Hippocampal formation (tissue), 2 donors: ENCODE measurements at places on chromosomes 1 and 21.

- DNase-seq, result no peak
Observed at GRCh38 chr1:100051401-100051800, 81.3 kb downstream of the SASS6 start.

DNA sequence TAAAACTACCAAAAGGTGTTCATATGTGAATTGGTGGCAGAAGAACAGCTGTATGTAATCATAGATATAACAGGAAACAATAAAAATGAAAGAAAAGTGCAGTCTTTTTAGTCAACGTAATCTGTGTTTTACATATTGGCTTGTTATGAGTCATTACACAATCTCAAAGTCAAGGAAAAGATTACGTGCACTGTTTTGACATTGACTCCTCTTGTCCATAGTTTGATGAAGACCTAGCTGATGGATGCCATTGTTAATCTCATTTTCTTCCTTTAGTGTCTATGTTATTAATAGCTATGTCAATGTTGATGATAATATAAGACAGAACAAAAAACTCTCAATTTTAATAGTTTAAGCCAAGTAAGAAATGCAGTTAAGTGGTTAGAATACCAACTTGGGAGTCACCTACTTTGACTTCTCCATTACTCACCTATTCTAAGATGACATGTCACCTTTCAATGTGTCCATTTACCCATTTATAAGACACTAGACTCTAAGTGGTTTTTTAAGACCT is 84.5 kb upstream of the SAMSN1 start:
- no peak for DNase-seq

GRCh38 chr1:159987186-159987585 is 33.1 kb upstream of the SLAMF9 start:
- no peak for DNase-seq

GRCh38 chr21:19995253-19995652 is 1003.0 kb upstream of the NCAM2 start:
- no peak for DNase-seq

DNA sequence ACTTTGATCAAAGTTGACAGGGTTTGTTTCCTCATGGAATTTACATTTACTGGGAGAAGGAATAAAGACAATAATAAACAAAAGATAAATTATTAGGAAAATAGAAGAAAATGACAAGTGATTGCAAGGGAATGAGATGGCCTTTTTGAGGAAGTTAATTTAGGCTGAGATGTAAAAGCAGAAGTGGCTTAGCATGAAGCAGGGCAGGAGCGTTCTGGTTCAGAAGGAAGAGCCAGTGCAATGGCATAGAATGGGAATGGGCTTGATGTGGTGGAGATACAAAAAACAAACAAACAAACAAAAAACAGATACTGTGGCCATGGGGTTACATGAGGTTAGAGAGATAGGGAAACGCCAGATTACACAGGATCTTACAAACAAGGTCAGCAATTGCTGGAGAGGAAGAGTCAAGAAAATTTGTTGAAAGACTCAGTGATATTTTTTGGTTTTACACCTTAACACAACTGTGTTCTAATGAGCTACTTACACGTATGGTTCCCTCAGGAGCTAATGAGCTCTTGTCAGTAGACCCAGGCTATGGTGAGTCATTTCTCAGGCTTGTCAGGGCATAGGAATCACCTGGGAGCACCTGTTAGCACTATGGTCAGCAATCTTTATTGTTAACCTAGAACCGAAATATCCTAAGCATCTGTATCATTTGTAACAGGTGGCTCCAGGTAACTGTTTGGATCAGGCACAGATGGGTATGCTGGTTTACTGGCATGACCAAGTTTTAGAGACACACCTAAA is 8.7 kb upstream of the CADM3 start:
- no peak for DNase-seq

DNA sequence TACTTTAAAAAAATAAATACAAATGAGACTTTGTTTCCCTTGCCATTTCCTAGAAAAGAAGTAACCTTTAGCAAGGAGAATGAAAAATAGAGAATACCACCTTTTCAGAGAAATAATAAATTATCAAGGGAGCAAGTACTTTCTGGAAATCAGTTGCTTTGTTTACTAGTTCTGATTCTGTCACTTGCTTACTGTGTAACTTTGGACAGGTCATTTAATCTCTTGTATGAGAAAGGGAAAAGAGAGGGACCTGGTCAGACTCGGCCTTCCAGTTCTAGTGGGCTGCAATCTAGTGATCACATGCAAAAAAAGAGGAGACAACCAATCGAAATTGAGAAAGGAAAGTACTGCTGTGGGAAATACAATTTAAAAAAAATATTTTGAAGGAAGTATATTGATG is 34.2 kb downstream of the KCTD3 start:
- DNase-seq, result no peak

GRCh38 chr1:10962483-10962882 is 50.0 kb upstream of the TARDBP start:
- no peak for DNase-seq

DNA sequence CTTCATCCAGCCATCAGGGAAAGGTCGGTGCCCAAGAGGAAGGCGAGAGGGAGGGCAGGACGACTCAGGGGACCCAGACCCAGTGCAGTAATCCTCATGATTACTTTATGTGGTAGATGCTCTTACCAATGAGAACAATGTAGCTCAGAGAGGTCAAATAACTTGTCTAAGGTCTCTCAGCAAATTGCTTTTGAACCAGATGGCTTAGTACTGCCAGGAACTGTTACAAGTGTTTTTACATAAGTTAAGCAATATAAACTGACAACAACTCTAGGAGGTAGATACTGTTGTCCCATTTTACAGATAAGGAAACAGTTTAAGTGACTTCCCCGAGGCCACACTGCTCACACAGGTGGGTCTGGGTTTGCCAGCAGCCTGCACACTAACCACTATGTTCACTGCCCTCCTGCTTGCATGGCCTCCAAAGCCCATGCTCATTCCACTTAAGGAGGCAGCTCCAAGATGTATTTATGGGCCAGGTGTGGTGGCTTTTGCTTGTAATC is 111.7 kb downstream of the LACTBL1 start:
- no peak for DNase-seq

DNA sequence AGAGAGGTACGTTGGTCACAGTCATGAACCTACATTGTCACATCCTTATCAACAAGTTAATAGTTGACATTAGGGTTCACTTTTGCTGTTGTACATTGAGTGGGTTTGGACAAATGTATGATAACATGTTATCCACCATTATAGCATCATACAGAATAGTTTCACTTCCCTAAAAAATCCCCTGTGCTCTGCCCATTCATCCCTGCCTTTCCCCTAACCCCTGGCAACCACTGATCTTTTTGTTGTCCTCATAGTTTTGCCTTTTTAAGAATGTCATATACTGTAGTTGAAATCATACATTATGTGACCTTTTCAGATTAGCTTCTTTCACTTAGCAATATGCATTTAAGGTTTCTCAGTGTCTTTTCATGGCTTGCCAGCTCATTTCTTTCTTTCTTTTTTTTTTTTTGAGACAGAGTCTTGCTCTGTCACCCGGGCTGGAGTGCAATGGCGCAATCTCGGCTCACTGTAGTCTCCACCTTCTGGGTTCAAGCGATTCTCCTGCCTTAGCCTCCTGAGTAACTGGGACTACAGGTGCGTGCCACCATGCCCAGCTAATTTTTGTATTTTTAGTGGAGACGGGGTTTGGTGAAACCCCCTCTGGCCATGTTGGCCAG is 50.6 kb downstream of the UCK2 start:
- DNase-seq, result no peak

- DNase-seq, result no peak
Observed at GRCh38 chr1:8902765-8903164, 24.3 kb upstream of the ENO1 start.

- DNase-seq, result no peak
Observed at GRCh38 chr1:160558660-160559380, 20.5 kb downstream of the CD84 start.

DNA sequence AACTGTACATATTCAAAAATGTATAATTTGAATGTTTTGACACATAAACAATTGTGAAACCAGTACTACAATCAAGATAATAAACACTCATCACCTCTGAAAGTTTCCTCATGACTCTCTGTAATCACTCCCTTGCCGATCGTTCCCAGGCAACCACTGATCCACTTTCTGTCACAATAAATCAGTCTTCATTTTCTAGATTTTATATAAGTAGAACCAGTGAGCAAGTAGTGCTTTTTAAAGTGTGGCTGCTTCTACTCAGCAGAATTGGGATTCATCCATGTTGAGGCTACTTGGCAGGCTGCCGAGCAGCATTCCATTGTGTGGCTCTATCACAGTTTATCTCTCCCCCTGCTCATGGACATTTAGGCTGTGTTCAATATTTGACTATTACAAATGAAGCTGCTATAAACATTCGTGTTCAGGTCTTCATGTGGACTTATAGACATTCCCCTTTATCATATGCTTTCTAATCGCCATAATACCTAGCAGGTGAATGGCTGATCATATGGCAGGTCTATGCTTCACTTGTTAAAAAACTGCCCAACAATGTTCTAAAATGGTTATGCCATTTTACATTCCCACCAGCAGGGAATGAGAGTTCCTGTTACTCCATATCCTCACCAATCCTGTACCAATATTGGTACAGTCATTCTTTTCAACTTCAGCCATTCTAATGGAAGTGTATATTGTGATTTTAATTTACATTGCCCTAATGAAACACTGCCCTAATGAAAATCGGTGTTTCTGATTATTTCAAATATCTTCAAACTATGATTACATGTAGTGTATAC is 20.5 kb downstream of the TEX38 start:
- DNase-seq, result peak; percentile 15

DNA sequence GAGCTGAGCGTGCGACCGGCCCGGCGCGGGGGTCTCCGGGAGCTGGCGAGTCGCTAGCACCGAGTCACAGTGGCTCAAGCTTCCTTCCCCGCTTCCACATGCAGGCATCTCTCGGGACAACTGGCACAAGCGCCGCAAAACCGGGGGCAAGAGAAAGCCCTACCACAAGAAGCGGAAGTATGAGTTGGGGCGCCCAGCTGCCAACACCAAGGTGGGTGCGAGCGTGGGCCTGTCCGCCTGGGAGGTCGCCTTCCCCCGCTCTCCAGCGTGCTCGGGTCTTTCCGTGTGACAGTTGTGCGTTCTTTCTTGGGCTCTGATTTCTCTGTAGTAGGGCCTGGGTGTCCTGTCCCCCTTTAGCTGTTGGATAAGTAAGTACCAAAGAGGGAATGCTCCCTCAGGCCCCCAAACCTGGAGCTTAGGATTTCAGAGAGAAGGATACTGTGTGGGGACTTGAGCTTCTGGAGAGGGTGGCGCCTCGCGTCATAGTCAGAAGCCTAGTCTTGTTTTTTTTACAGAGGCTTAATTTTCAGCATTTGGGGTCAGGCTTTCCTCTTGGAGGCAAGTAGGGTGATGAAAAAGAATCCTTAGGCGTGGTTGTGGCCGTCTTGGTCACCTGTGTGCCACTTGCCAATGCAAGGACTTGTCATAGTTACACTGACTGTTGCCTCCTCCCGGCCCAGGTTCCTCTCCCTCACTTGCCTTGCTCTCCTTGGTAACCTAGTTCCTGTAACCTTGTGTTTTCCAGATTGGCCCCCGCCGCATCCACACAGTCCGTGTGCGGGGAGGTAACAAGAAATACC is 790 bp downstream of the RPS8 start:
- DNase-seq, result no peak

DNA sequence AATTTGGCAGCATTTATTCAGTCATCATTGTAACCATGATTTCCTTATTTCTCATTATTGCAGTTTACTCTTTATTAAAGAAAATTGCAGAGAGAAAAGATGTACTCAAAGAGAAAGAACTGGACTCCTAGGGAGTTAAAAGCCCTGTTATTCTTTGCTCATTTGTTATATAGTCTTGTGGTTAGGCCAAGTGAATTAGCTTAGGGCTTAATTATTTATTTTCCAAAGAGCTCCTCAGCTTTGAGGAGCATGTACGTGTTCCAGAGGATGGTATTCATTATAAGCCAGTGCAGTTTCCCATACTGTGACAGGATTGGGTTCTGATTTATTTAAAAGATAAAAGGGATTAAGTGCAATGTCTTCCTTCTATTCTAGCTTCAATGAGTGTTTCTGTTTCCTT is 86.4 kb downstream of the GPR161 start:
- no peak for DNase-seq

DNA sequence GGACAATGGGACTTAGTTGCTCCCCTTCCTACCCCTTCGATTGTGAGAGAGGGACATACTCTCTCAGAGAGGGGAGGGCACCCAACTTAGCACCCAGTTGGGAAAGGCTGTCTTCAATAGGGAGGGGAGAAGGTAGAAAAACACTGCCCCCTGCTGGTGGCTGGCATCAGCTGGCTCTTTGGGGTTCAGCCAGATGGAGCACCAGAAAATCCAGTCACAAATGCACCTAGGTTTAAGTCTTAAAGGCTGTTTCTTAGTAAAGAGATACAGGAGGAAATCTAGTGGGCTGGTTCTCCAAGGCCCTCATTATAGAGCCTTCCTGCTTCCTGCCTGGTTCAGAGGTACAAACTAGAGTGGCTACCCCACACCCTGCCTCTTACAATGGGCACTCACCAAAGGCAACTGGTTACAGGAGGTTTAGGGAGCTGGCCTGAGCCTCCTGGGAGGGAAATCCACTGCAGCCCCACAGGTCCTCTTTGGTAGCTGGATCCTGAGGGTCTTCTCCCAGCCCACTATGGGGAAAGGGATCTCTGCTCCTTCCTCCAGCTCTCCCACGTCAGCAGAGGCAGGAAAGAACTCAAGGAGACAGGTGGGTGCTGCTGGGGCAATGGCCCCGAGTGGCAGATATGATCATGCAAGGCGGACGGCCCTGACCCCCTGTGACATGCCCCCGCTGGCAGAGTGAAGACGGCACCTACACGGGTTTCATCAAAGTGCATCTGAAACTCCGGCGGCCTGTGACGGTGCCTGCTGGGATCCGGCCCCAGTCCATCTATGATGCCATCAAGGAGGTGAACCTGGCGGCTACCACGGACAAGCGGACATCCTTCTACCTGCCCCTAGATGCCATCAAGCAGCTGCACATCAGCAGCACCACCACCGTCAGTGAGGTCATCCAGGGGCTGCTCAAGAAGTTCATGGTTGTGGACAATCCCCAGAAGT is 28.3 kb downstream of the EIF2D start:
- peak; percentile 64 for DNase-seq

GRCh38 chr1:2821966-2822620 is 20.6 kb upstream of the TTC34 start:
- DNase-seq, result peak; percentile 30

DNA sequence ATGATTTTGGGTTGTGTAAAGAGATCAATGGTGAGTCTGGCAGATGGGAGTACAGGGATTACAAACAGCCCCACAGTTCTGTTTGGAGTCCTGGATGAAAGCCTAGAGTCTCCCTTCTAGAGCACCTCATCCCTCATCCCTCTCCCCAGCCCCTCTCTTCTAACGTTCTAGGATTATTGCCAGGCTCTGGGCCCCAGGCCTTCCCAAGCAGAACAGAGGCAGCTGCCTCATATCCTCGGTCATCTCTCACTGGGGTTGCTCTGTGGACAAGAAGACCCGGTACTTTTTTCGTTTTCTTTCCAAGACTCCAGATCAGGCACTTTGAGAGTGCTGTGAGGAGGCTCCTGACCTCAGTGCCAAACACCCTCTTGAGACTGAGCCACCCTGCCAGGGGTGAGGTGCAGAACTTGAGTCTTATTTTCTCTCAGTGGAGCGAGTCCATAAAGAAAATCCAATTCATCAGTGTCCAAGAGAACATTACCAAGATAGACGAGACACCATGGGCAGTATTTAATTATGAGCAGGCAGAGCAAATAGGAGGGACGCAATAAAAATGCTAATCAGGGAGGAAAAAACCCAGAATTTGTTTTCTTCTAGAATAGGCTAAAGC is 17.1 kb upstream of the KCND3 start:
- DNase-seq, result no peak
